Stromal cell of bone marrow (primary cell): ENCODE measurements at places on chromosomes 2 and 18.

GRCh38 chr2:96091711-96092572, 24.4 kb downstream of the ADRA2B start:
- no peak for DNase-seq

GRCh38 chr2:30472326-30472725, 25.3 kb downstream of the LCLAT1 start:
- DNase-seq: no peak

DNA sequence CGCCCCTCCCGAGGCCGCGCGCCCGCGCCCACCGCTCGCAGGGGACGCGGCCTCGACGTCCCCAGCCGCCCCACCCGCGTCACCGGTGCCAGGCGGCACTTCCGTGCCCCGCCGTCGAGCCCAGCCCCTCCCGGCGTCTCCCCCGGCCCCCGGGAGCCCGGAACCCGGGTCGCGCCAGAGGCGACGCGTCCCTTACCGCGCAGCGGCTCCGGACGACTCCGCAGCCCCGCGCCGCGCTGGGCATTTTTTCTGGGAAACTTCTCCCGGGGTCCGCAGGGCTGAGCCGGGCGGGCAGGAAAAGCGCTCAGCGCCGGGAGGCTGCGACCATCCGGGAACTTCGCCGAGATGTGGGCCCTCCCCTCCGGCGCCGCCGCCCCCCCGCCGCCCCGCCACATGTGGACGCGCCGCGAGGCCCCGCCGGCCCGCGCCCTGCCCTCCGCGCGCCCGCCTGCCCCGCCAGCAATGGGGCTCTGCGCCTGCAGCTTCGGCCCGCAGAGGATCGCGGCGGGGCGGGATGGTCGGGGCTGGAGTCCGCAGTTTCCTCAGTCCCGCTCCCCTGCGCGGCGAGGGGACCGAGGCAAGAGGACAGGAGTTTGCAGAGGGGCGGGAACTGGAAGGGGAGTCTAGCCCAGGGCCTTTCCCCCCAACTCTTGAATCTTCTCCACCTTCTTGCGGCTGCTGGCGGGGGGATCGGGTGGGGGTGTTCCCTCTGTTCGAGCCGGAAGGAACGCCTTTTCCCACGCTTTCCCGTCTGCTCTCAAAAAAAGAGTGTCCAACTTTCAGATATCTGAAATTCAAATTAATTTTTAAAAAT, 81.5 kb downstream of the CHRNA1 start:
- no peak for DNase-seq

DNA sequence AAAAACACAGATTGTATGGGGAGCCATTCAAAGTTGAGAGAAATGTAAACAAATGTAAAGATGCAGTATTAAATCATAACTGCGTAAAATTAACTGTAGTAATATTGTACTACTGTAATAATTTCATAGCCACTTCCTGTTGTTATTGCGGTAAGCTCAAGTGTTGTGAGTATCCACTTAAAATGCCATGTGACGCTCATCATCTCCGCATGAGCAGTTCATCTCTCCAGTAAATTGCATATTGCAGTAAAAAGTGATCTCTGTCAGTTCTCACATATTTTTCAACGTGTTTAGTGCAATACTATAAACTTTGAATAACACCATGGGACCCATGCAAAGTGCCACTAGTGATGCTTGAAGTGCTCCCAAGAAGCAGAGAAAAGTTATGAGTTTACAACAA, 41.8 kb upstream of the SP3 start:
- no peak for DNase-seq

GRCh38 chr2:15059870-15060512, 427.5 kb downstream of the LRATD1 start:
- no peak for DNase-seq
